ENCODE measurements at places on chromosomes 3 and 15.

- no peak for DNase-seq
Observed at GRCh38 chr3:45095916-45096526, 50.2 kb downstream of the CDCP1 start.

DNA sequence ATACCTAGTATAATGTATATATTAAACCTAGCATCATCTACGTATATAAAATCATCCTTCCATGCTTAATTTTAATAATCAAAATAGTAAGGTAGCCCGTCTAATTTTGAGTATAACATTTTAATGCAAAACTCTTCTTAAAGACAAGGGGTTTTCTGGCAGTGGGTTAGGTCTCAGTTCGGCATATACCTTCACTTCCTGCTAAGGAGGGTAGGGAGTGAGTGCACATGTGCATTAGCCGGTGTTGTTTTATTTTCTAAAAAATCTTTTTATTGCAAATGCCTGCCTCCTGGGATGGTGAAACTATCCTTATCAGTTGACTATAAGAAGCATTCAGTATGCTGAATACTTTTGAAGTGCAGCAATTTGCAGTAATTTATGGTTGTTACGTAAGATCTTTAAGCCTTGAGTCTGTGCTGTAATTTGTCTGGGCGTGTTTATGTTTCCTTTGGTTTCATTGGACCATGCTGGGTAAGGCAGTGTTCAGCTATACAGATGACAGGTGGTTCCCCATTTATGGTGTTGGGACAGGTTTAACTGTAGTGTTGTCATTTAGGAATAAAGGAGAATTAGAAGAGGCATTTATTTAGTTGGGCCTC lies 11.7 kb downstream of the ARHGEF26 start:
- no peak for DNase-seq

DNA sequence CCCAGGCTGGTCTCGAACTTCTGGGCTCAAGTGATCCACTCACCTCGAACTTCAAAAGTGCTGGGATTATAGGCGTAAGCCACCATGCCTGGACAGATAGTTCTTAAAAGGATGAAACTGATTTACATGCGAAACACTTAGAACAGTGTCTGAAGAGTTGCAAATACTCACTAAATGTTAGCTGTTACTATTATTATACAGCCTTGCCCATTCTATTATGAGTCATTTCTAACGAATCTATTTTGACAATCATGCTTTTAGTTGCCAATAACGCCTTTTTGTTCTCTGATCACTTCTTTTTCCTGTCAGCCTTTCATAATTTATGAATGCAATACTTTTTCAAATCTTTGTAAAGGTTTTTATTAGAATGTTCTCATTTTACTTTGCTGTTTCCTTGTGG lies 112.7 kb downstream of the SNRK start:
- DNase-seq: no peak

DNA sequence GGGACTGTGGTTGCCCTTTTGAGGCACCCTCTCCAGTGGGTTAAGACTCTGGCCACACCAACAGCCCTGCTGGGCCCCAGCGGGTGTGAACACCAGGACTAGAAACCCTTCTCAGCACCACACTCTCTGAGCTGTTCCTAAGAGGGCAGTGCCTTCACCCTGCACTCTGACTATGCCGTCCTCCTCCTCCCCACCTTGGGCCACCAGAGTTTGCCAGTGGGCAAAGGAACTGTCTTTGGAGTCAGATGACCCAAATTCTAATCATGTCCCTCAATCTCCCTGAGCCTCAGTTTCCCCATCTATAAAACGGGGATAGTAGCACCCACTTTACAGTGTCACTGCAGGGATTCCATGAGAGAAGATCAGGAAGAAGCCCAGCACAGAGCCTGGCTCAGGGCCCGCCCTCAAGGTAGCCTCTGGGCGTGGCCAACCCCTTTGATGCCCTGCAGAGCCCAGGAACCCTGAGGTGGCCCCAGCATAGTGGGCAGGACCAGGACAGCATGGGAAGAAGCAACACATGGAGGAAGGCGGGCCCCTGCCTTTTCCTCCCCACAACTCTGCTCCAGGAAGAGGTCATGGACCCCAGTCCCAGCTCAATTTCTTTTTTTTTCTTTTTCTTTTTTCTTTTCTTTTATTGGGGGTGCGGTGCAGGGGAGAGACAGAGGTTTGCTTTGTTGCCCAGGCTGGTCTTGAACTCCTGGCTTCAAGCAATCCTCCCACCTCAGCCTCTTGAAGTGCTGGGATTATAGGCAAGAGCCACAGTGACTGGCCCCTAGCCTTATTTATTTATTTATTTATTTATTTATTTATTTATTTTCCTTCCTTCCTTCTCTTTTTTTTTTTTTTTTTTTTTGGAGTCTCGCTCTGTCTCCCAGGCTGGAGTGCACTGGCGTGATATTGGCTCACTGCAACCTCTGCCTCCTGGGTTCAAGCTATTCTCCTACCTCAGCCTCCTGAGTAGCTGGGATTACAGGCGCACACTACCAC lies 115.7 kb upstream of the LINGO1 start:
- DNase-seq: no peak

DNA sequence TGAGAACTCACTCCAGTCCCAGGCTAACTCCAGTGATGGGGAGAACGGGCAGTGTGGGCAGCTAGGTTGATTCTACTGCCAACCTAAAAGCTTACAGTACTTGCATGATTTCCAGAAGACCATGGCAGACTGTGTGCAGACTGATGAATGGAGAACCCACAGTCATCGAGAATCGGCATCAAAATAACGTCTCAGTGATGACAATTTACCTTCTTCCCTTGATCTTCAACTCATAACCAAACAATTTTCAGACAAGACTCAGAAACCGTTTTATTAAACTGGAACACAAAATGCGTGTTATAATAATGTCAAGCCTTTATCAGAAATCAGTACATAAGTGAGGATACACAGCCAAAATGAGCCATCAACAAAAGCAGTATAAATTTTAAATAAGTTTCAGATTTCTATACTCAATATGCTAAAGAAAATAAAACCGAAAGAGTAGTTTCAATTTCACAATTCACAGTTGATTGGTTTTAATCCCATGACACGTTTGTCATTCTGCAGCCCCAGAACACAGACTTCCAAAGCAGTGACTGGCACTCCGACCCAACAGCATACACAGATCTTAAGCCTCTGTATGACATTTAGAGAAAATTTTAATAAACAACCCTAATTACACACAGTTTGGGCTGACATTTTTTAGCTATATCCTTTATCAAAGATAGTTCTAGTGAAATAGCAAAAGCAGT lies 54.5 kb downstream of the ZMAT3 start:
- no peak for DNase-seq

GRCh38 chr15:97903971-97904572 lies 56.4 kb upstream of the ARRDC4 start:
- peak; percentile 7 for DNase-seq

- DNase-seq: no peak
Observed at GRCh38 chr3:113454630-113455029, 13.3 kb upstream of the CFAP44 start.

DNA sequence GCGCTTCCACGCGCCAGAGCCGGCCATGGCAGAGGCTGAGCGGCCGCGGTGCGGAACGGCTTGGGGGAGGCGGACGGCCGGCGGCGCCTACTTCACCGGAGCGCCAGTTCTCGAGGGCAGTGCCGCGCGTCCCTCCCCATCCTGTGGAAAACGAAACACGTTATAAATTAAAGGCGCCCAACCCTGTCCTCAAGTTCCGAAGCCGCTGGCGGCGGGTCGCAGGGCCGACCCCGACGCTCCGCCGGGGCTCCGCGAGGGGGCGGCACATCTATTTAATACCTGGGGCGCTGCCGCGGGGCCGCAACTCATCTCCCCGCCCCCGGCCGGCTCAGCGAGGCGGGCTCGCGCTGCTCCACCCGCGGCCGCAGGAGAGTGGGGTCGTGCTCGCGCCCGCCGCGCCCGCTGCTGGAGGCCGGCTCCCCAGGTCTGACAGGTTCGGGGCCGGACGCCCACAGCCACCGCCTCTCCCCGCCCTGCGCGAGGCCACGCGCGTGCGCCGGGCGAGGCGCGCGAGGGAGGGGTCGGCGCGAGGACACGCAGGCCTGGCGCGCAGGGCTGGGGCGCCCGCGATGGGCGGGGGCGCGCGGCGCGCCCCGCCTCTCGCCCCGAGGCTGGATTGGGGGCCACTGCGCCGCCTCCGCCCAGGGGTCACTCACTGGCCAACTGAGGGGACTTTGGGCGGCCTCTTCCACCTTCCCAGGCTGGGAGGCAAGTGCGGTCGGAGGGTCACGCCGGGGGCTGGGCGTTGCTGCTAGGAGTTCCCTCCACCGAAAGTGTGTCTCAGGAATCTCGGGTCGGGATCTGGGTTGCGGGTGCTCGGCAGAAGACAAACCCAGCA lies at the start of gene SLC30A4:
Gene SLC30A4 (minus strand): TSS at position 428 of the 838 bp plus-strand sequence. CDS start 401 bp downstream, at position 27.
- DNase-seq: peak; percentile 13

DNA sequence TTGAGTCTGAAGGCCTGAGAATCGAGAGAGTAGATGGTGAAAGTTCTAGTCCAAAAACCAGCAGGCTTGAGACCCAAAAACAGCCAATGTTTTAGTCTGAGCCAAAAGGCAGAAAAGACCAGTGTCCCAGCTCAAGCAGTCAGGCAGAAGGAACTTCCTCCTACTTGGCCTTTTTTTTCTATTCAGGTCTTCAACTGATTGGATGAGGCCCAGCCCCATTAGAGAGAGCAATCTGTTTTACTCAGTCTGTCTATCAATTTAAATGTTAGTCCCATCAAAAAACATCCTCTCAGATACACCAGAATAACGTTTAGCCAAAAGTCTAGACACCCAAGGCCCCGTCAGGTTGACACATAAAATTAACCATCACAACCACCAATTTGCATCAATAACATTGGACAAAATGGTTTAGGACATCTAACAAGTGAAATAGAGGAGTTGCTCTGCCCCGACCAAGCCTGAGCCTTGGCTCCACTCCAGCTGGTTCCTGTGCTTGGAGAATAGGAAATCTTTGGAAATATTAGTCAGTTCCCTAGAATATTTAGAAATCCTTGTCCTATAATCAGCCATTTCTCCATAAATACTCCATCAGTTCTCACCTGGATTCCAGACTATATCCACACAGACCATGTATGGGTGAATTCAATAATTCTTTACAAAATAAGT lies 51.4 kb upstream of the LIPC start:
- DNase-seq: no peak

DNA sequence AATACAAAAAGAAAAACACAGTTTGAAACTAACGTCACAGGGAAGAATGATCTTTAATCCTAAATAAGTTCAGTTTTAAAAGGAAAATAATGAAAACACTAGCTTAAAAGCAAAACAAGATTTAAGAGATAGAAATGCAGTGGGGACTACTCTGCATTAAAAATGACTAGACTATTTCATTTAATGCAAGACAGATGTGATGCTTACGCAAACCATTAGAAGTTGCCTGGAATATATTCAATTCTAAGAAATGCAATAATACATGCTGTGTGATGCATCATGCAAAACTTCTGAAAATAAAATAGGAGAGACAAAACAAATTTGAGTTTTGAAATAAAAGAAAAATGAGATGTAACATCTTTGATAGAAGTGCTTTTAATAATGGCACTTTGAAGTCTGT lies 97.6 kb upstream of the STRIT1 start:
- DNase-seq: no peak

- DNase-seq: no peak
Observed at GRCh38 chr3:13144163-13145023, 71.2 kb upstream of the IQSEC1 start.

- no peak for DNase-seq
Observed at GRCh38 chr15:62950462-62950931, 92.0 kb upstream of the TPM1 start.

DNA sequence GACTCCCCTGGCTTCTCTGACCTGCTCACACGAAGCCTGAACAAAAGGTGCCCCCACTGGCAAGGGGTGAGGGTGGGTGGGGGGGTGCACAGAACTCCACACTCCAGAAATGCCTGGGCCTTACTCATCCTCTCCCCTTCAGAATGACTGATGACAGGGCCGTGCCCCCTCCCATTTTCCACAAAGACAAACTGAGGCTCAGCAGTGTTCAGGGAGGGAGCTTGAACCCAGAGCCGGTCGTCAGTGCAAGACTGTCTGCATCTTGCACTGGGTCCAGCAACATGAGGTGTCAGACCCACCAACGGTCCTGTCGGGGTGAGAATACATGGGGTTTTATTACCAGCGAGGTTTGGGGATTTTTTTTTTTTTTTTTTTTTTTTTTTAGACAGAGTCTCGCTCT lies 15.3 kb downstream of the IGDCC3 start:
- DNase-seq: no peak

GRCh38 chr3:157469561-157470294 lies 33.1 kb downstream of the PTX3 start:
- no peak for DNase-seq

GRCh38 chr3:32733631-32734229 lies 48.7 kb downstream of the CNOT10 start:
- DNase-seq: no peak

DNA sequence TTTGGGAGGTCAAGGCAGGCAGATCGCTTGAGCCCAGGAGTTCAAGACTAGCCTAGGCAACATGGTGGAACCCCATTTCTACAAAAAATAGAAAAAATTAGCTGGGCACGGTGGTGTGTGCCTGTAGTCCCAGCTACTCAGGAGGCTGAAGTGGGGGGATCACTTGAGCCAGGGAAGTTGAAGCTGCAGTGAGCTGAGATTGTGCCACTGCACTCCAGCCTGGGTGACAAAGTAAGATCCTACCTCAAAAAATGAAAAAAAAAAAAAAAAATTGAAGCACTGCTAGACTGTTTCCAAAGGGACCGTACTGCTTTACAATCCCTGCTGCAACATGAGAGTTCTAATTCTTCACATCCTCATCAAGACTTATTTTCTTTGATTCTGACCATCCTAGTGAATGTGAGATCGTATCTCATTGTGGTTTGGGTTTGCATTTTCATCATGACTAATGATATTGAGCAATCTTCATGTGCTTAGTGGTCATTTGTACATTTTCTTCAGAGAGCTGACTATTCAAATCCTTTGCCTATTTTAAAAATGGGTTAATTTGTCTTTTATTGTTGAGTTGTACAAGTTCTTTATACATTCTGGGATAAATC lies 10.8 kb downstream of the CMTM8 start:
- DNase-seq: no peak

DNA sequence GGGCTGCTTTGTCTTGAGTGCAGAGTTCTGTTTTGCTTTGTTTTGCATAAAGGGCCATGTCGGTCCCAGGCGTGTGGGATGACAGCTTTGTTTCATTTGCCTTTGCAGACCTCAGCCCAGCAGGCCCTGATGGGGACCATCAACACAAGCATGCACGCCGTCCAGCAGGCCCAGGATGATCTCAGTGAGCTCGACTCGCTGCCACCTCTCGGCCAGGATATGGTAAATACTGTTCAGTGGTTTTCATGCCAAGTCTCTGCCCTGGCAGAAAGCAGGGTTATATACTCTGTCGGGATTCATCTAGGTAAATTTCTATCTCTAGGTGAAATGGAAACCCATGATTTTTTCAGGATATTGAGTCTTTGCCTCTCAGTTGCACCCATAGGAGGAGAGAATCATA lies 343.9 kb upstream of the TPM1 start:
- DNase-seq: no peak
